ENCODE measurements at places on chromosomes 2 and 18. TPM values are rescaled to one million over a fixed set of nuclear protein-coding genes. Genes with fewer than 3 reads are reported as not detected.

- no peak overlapping the region for H3K27ac ChIP-seq
- no peaks in the 10 kb centered on the region for H3K36me3 ChIP-seq
- no peak overlapping the region for H3K4me3 ChIP-seq
- no peaks in the 10 kb centered on the region for H3K27me3 ChIP-seq
- no peaks in the 10 kb centered on the region for H3K4me1 ChIP-seq
These were observed 138.9 kb downstream of the PID1 start for GRCh38 chr2:229132236-229132635.

DNA sequence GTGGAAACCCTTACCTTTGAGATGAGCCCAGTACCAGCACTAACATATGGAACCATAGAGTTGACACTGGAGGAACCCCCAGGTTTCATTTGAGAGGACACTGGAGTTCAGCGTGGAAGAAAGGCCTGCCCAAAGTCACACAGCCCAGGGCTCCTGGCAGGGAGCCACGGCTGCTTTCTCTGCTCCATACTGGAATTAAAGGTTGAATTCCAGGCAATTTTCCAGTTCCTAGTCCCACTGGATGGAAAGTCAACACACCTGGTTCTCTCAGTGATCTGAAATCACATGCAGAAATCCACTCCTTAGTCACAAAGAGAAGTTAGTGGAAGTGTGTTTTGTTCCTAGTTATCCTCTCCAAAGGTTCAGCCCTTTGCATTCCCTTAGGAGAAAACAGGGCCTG is 336.1 kb upstream of the SKOR2 start:
- DNase-seq, result no peak
- H3K36me3 ChIP-seq, result no peaks in the 10 kb centered on the region
- H3K4me3 ChIP-seq, result no peak overlapping the region
- no peaks in the 10 kb centered on the region for H3K27me3 ChIP-seq

Gene PDCD1
- total RNA-seq, result not detected

Gene CPLX4
- not detected for total RNA-seq

- H3K4me3 ChIP-seq, result no peak overlapping the region
- H3K27me3 ChIP-seq, result peaks cover 44% of the 10 kb centered on the region
- DNase-seq, result peak; percentile 26
- no peaks in the 10 kb centered on the region for H3K4me1 ChIP-seq
These were observed 24.3 kb downstream of the IGFBP5 start for GRCh38 chr2:216671081-216671411.

GRCh38 chr2:112481050-112481527 is 867 bp upstream of the TTL start:
- H3K36me3 ChIP-seq, result peaks cover 6% of the 10 kb centered on the region
- peak overlapping the region; percentile 82 for H3K4me3 ChIP-seq
- no peaks in the 10 kb centered on the region for H3K27me3 ChIP-seq
- peaks cover 9% of the 10 kb centered on the region for H3K4me1 ChIP-seq
- H3K27ac ChIP-seq, result peak overlapping the region; percentile 4
- DNase-seq, result peak; percentile 99

Gene SERPINB13
- not detected for total RNA-seq

Gene RGPD4
- total RNA-seq, result not detected

- H3K36me3 ChIP-seq, result peaks cover 4% of the 10 kb centered on the region
- H3K4me1 ChIP-seq, result no peaks in the 10 kb centered on the region
- no peaks in the 10 kb centered on the region for H3K27me3 ChIP-seq
- DNase-seq, result peak; percentile 29
- H3K4me3 ChIP-seq, result no peak overlapping the region
These were observed 24.7 kb downstream of the SNRPD1 start for GRCh38 chr18:21636769-21637168.

GRCh38 chr2:54077088-54077900 is 38.1 kb upstream of the ACYP2 start:
- H3K27me3 ChIP-seq, result no peaks in the 10 kb centered on the region
- peaks cover 6% of the 10 kb centered on the region for H3K4me1 ChIP-seq

Gene ADAM23
- 0.29 TPM for total RNA-seq

GRCh38 chr2:62675062-62675461 is 30.5 kb upstream of the EHBP1 start:
- H3K27me3 ChIP-seq, result no peaks in the 10 kb centered on the region
- no peak overlapping the region for H3K27ac ChIP-seq
- peaks cover 23% of the 10 kb centered on the region for H3K4me1 ChIP-seq
- no peaks in the 10 kb centered on the region for H3K36me3 ChIP-seq
- no peak overlapping the region for H3K4me3 ChIP-seq

Gene REG1B
- total RNA-seq, result not detected

Gene STARD6
- total RNA-seq, result not detected

DNA sequence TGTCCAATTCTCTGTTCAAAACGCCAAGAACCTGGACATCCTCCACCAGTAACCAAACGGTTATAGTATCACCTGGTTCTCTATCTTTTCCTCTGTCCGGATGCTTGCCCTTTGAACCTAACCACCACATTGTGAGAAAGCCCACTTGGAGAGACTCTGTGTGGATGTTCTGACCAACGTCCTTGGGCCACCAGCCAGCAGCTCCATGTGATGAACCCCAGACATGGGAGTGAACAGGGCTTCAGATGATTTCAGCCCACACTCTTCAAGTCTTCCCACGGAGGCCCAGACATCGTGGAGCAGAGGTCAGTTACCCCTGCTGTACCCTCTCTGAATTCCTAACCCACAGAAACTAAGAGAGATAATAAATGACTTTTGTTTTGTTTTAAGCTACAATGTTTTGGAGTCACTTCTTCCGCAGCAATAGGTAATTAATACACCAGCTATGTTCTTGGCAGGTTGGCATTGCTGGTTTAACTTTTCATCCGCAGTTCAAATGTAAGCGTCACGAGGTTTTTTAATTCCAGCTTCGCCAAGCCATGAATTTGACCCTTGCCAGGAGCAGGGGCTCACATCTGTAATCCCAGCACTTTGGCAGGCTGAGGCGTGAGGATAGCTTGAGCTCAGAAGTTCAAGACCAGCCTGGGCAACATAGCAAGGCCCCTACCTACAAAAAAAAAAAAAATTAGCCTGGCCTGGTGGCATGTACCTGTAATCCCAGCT is 36.1 kb upstream of the ZNF532 start:
- no peak overlapping the region for H3K27ac ChIP-seq
- peaks cover 9% of the 10 kb centered on the region for H3K4me1 ChIP-seq
- no peak overlapping the region for H3K4me3 ChIP-seq
- DNase-seq, result no peak

Gene CD207
- total RNA-seq, result not detected

DNA sequence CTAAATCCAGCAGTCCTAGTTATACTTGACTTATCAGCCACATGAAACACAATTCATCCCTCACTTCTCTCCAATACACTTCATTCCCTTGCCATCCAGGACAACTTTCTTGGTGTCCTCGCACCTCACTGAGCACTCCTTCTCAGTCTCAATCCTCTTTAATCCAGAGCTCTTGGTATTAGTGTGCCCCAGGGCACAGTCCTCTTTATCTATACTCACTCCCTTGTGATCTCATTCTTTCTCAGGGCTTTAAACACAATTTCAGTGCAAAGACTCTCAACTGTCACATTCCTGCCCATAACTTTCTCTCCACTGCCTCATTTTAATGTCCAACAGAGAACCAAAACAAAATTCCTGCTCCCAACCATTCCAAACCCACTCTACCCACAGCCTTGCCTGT is 60.8 kb upstream of the SPOPL start:
- DNase-seq, result no peak
- H3K27me3 ChIP-seq, result no peaks in the 10 kb centered on the region
- no peaks in the 10 kb centered on the region for H3K4me1 ChIP-seq
- H3K36me3 ChIP-seq, result no peaks in the 10 kb centered on the region

Gene WNT10A
- total RNA-seq, result not detected

GRCh38 chr2:215799194-215799593 is 214.2 kb downstream of the MREG start:
- no peak overlapping the region for H3K4me3 ChIP-seq
- no peaks in the 10 kb centered on the region for H3K27me3 ChIP-seq
- no peak overlapping the region for H3K27ac ChIP-seq
- H3K4me1 ChIP-seq, result peaks cover 32% of the 10 kb centered on the region
- H3K36me3 ChIP-seq, result no peaks in the 10 kb centered on the region
- no peak for DNase-seq

Gene CCDC88A
- 54.3 TPM for total RNA-seq

Gene DNAJC5G
- total RNA-seq, result not detected

- no peaks in the 10 kb centered on the region for H3K27me3 ChIP-seq
- H3K36me3 ChIP-seq, result no peaks in the 10 kb centered on the region
- H3K27ac ChIP-seq, result peak overlapping the region; percentile 100
- peaks cover 12% of the 10 kb centered on the region for H3K4me1 ChIP-seq
These were observed 266 bp downstream of the KDM3A start for GRCh38 chr2:86441392-86441881.
